NCI-H1105 (cell line): ENCODE measurements at places on chromosomes 6 and 20.

GRCh38 chr6:50264995-50265571 lies 215.4 kb upstream of the DEFB112 start:
- DNase-seq: no peak

DNA sequence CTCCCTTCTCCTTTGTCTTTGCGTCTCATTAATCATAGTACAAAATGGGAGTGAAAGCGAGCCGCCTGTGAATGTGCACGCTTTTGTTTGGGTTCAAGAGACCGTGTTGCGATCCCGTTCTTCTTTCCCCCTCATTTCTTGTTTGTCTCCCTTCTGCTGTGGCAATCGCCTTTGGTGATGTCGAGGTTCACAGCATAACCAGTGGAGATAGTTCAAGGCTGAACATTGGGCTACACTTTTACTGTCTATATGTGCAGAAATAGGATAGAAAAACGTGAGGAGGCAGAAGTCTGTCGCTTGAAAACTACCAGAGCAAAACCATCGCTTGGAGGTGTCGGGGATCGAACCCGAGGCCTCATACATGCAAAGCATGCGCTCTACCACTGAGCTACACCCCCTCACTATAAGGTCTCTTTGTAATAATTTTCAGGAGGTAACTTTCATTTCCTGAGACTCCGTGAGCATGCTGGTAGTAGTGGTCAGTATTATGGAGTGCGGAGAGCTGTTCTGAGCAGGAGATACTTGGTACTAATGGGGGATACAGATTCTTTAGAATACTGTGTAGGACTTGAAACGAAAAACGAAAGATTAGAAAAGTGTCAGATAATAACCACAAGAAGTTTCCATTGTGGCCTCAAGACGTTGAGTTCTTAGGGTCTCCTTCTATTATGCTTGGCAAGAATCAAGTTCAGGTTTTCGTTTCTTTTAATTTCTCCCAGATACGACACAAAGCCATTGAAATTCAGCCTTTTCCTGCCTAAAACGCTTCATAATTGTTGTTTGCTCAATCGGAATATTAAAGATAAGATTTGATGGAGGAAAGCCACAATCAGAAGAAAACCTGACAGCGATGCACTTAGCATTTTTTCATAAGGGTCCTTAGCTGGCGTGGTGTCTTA lies 106.6 kb downstream of the TRIM27 start:
- DNase-seq: peak; percentile 17

- no peak for DNase-seq
Observed at GRCh38 chr6:36818756-36819155, 20.5 kb downstream of the CPNE5 start.

DNA sequence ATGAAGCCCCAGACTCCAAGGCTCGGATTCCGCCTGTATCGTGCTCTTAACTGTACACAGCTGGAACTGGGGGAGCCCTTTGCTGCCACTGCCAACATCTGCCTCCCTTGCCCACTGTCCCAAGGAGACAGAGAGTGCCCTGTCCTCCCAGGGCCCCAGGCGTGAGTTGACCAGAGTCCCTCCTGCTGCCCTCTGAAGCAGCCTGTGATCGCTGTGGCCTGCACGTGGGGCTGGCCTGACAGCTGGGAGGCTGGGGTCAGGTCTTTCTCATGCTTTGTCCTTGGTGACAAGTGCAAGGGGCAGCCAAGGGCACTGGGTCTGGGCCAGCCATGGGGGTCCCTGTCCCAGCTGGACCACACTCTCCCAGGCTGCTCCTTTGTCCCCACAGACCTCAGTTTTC lies 44.3 kb downstream of the KIAA1755 start:
- DNase-seq: no peak

GRCh38 chr6:161901740-161902426 lies 628.0 kb upstream of the AGPAT4 start:
- no peak for DNase-seq

GRCh38 chr20:51536116-51537069 lies 6.1 kb downstream of the NFATC2 start:
- DNase-seq: peak; percentile 95

- peak; percentile 75 for DNase-seq
Observed at GRCh38 chr6:1396952-1397868, 7.8 kb downstream of the FOXF2 start.
